Esophagus squamous epithelium (tissue), 5 donors: ENCODE measurements at places on chromosomes 2 and 18.

DNA sequence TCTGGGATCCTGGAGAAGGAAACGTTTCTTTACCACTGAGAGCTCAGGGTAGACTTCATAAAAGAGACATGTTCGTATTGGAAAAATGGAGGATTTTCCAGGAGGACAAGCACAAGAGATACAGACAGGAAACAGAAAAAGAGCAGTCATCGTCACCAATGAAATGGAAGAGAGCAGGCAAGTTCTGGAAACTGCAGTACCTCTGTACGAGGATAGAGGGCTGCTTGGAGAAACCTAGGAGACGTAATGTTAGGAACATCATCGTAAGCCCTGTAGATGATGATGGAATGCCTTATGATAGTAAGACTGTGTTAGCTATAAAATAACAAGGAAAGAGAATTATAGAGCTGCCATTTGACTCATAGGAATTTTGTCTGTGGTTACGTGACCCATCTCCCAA, 121.1 kb upstream of the KLHL14 start:
- no peak for DNase-seq
- no peaks in the 10 kb centered on the region for H3K4me1 ChIP-seq
- H3K27me3 ChIP-seq = no peaks in the 10 kb centered on the region
- no peaks in the 10 kb centered on the region for H3K36me3 ChIP-seq

GRCh38 chr2:171924170-171924942, 2.1 kb downstream of the HAT1 start:
- H3K36me3 ChIP-seq = no peaks in the 10 kb centered on the region
- no peak overlapping the region for H3K27ac ChIP-seq
- DNase-seq = no peak
- H3K4me1 ChIP-seq = peaks cover 20% of the 10 kb centered on the region

GRCh38 chr2:27652341-27652740, 11.1 kb downstream of the SUPT7L start:
- DNase-seq = no peak
- H3K27ac ChIP-seq = no peak overlapping the region
- no peaks in the 10 kb centered on the region for H3K27me3 ChIP-seq
- no peak overlapping the region for H3K4me3 ChIP-seq

- DNase-seq = no peak
- no peak overlapping the region for H3K4me3 ChIP-seq
- H3K4me1 ChIP-seq = peaks cover 3% of the 10 kb centered on the region
- H3K27ac ChIP-seq = no peak overlapping the region
These were observed 34.8 kb downstream of the TIMM21 start for GRCh38 chr18:74183130-74183529.

GRCh38 chr18:22307528-22307927, 110.2 kb downstream of the CTAGE1 start:
- H3K36me3 ChIP-seq = no peaks in the 10 kb centered on the region
- no peaks in the 10 kb centered on the region for H3K4me1 ChIP-seq
- no peaks in the 10 kb centered on the region for H3K27me3 ChIP-seq
- no peak for DNase-seq

DNA sequence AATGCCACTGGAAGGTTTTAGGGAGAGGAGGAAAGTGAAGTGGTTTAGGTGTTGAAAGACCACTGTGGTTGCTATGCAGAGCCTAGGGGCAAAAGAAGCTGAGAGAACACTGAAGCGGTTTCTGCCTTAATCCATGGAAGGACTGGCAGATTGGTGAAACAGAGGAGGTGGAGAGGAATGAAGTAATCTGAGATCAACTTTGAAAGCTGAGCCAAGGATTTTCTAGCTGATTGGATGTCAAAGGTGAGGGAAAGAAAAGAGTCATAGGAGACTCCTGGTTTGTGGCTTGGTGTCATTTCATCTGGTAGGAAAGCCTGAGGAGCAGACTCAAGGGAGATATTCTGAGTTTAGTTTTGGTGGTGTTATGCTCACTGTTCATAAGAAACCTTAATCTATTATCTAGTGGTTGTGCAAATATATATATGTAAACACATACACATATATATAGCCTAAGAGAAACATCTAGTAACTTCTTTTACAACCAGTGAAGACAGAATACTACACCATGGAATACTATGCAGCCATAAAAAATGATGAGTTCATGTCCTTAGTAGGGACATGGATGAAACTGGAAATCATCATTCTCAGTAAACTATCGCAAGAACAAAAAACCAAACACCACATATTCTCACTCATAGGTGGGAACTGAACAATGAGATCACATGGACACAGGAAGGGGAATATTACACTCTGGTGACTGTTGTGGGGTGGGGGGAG, 134.1 kb upstream of the CREB1 start:
- no peaks in the 10 kb centered on the region for H3K36me3 ChIP-seq
- DNase-seq = no peak
- no peak overlapping the region for H3K4me3 ChIP-seq
- H3K27ac ChIP-seq = no peak overlapping the region

GRCh38 chr2:37649518-37649917, 21.9 kb downstream of the CDC42EP3 start:
- peaks cover 32% of the 10 kb centered on the region for H3K4me1 ChIP-seq
- no peak for DNase-seq
- H3K4me3 ChIP-seq = no peak overlapping the region
- no peaks in the 10 kb centered on the region for H3K27me3 ChIP-seq
- H3K36me3 ChIP-seq = peaks cover 7% of the 10 kb centered on the region
- peak overlapping the region; percentile 30 for H3K27ac ChIP-seq

GRCh38 chr2:173145454-173145853, 69.8 kb downstream of the MAP3K20 start:
- H3K4me1 ChIP-seq = peaks cover 18% of the 10 kb centered on the region
- H3K27ac ChIP-seq = no peak overlapping the region
- no peak overlapping the region for H3K4me3 ChIP-seq

GRCh38 chr18:58362027-58362575, 266.8 kb downstream of the ALPK2 start:
- H3K4me3 ChIP-seq = no peak overlapping the region
- no peak for DNase-seq
- no peaks in the 10 kb centered on the region for H3K4me1 ChIP-seq
- peaks cover 24% of the 10 kb centered on the region for H3K36me3 ChIP-seq
- H3K27ac ChIP-seq = no peak overlapping the region
- H3K27me3 ChIP-seq = no peaks in the 10 kb centered on the region

- H3K4me3 ChIP-seq = no peak overlapping the region
- no peaks in the 10 kb centered on the region for H3K27me3 ChIP-seq
- no peak for DNase-seq
- H3K36me3 ChIP-seq = no peaks in the 10 kb centered on the region
- no peak overlapping the region for H3K27ac ChIP-seq
These were observed 76.9 kb downstream of the DIS3L2 start for GRCh38 chr2:232038251-232038880.

GRCh38 chr2:7904319-7904718, 777.5 kb upstream of the ID2 start:
- no peaks in the 10 kb centered on the region for H3K27me3 ChIP-seq
- no peak overlapping the region for H3K4me3 ChIP-seq
- DNase-seq = no peak
- H3K36me3 ChIP-seq = no peaks in the 10 kb centered on the region
- no peak overlapping the region for H3K27ac ChIP-seq

DNA sequence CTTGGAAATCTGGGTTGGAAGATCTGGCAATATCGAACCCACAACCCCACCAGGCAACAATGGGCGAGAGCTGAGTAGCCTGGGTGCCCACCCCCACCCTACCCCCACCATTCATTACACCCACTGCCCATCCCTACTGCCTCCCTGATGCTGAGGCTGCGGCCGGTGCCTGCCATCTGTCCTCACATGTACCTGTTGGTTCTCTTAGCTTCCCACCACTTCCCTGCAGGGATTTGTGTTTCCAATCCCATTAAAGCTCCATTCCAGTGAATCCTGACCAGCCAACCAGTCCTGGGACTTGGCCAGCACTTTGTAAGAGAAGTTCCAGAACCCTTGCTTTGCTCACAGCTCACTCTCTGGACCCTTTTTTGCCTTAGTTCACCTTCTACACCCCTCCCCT, 163.0 kb upstream of the SH3BP4 start:
- H3K27me3 ChIP-seq = peaks cover 41% of the 10 kb centered on the region
- H3K36me3 ChIP-seq = no peaks in the 10 kb centered on the region
- H3K4me3 ChIP-seq = no peak overlapping the region
- H3K4me1 ChIP-seq = no peaks in the 10 kb centered on the region
- no peak overlapping the region for H3K27ac ChIP-seq

DNA sequence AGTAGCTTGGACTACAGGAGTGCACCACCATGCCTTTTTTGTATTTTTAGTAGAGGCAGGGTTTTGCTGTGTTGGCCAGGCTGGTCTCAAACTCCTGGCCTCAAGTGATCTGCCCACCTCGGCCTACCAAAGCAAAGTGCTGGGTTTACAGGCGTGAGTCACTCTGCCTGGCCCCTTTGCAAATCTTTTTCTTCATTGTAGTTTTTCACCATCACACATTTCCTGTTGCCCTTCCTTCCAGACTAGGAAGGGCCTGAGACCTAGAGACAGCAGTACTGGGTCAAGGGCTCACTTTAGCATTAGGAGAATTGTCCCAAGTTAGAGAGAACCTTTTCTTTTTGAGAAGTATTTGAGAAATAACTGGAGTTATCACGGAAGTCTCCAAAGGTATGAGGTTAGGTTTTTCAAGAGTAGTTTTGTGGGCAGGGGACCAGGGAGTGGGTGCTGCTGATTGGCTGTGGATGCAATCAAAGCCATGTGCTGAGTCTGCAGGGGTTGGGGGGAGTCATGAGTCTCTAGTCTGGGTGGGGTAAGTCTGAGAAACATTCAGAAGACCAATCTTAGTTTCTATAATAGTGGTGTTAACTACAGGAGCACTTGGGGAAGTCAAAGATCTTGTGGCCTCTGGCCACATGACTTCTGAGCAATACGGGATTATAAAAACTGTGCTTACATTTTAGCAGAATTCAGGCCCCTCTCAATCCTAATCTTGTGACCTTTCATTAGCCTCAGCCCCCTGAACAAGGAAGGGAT, 23.7 kb downstream of the B3GNT2 start:
- peak overlapping the region; percentile 10 for H3K27ac ChIP-seq
- H3K4me3 ChIP-seq = no peak overlapping the region
- H3K36me3 ChIP-seq = no peaks in the 10 kb centered on the region

GRCh38 chr18:74896390-74896991, 298.8 kb downstream of the ZNF407 start:
- H3K4me1 ChIP-seq = peaks cover 11% of the 10 kb centered on the region
- H3K27ac ChIP-seq = no peak overlapping the region
- DNase-seq = no peak
- H3K27me3 ChIP-seq = no peaks in the 10 kb centered on the region
- H3K4me3 ChIP-seq = no peak overlapping the region

DNA sequence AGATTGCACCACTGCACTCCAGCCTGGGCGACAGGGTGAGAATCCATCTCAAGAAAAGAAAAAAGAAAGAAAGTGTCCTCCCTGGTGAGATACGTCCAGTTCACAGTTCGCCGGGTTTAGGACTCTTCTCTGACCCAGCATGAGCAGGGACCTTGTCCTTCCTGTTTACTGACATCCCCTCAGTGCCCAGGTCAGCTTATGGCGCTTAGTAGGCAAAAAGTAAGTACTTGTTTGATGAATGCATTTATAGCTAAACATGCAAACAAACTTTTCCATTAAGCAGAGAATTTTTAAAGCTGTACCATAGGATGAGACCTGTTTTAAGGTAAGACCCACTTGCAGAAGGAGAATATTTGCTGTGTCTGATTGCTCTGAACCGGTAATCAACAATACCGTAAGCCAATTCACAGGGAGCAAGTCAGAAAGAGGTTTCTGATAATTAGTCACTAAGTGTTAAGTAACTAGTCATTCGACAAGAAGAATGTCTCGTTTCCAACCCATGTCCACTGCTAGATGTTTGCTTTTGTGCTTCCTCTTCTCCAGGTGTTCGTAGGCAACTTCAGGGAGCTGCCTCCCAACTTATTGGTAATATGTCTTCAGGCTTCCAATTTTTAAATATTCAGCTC, 40.0 kb downstream of the MOGAT1 start:
- no peak for DNase-seq
- no peak overlapping the region for H3K4me3 ChIP-seq
- peaks cover 32% of the 10 kb centered on the region for H3K4me1 ChIP-seq
- no peak overlapping the region for H3K27ac ChIP-seq
- no peaks in the 10 kb centered on the region for H3K27me3 ChIP-seq

DNA sequence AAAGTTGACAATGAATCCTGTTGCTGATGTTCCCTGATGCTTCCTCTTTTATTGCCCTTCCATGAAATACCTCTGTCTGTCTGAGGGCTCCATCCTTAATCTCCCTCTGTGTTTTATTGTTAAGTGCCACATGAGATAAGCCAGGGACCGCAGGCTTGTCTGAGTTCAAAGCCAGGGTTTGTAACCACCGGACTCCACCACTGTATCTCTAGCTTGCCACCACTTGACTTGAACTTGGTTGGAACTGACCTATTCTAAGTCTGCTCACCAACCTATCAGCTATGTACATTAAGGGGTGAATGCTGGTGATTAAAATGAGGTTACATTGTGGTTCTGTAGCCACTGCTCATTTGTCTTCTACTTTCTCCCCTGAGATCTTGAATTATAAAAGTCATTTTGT, 328.5 kb upstream of the ZEB2 start:
- H3K4me1 ChIP-seq = no peaks in the 10 kb centered on the region
- no peak overlapping the region for H3K27ac ChIP-seq
- H3K36me3 ChIP-seq = no peaks in the 10 kb centered on the region
- no peaks in the 10 kb centered on the region for H3K27me3 ChIP-seq

GRCh38 chr2:112121682-112122254, 16.4 kb upstream of the FBLN7 start:
- DNase-seq = no peak
- H3K27ac ChIP-seq = no peak overlapping the region
- H3K4me3 ChIP-seq = no peak overlapping the region
- no peaks in the 10 kb centered on the region for H3K36me3 ChIP-seq
- no peaks in the 10 kb centered on the region for H3K4me1 ChIP-seq
- no peaks in the 10 kb centered on the region for H3K27me3 ChIP-seq

- H3K4me1 ChIP-seq = peaks cover 26% of the 10 kb centered on the region
- no peaks in the 10 kb centered on the region for H3K27me3 ChIP-seq
- H3K4me3 ChIP-seq = no peak overlapping the region
- H3K27ac ChIP-seq = no peak overlapping the region
- no peak for DNase-seq
These were observed 208.2 kb downstream of the SH3RF3 start for GRCh38 chr2:109337221-109337620.

GRCh38 chr2:204530464-204530805, 14.8 kb upstream of the PARD3B start:
- no peak overlapping the region for H3K4me3 ChIP-seq
- no peaks in the 10 kb centered on the region for H3K36me3 ChIP-seq
- no peak overlapping the region for H3K27ac ChIP-seq
- H3K27me3 ChIP-seq = no peaks in the 10 kb centered on the region
- DNase-seq = no peak

- H3K4me1 ChIP-seq = no peaks in the 10 kb centered on the region
- H3K27ac ChIP-seq = no peak overlapping the region
- no peak for DNase-seq
- no peak overlapping the region for H3K4me3 ChIP-seq
- H3K27me3 ChIP-seq = no peaks in the 10 kb centered on the region
These were observed 48.9 kb downstream of the FSIP2 start for GRCh38 chr2:185787227-185788145.

DNA sequence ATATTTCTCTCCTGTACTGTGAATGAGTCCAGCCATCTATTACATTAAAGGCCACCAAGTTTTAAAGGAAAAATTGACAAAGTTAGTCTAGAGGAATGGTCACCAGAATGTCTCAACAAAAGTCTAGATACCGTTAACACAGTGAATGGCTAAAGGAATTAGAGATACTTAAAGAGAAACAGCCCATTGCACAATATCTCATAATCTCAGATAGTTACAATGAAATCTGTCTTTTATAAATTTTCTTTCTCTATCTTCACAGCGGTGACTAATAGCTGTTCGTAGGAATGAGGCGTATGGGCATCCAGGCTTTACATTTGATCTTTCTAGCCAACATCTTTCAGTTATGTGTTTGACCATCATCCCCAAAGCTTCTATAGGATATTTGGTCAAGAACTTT, 30.6 kb downstream of the R3HDM1 start:
- no peaks in the 10 kb centered on the region for H3K27me3 ChIP-seq
- H3K4me3 ChIP-seq = no peak overlapping the region
- DNase-seq = no peak
- no peaks in the 10 kb centered on the region for H3K36me3 ChIP-seq
- H3K4me1 ChIP-seq = no peaks in the 10 kb centered on the region
- H3K27ac ChIP-seq = no peak overlapping the region
